Stimulated activated naive CD4-positive, alpha-beta T cell treated with Interleukin-2 at 50 U/mL for 16 hours (primary cell): ENCODE measurements at places on chromosomes 7 and 10.

GRCh38 chr10:132468216-132468615 lies 69.4 kb upstream of the INPP5A start:
- no peak for DNase-seq

DNA sequence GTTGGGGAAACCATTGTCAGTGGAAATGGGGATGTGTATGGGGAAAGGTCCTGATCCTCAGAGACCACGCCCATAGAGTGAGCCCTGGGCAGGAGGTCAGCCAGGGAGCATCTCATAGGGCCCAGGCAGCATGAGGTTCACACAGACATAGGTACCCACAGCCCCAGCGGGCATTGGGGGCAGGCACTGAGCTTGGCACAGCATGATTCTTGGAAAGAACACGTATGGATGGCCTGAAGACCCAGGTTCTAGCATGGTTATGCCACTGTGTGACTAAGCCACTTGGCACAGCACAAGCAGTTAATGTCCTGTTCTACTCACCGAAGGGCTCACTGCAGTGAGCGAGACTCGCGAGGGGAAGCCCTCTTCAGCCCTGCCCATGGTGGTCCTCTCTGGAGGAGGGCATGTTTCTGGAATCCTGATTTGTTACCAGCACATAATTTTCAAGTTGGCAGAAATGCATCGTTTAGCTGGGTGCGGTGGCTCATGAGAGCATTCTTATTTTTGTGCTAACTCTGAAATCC lies 125.2 kb downstream of the UBE2H start:
- no peak for DNase-seq

DNA sequence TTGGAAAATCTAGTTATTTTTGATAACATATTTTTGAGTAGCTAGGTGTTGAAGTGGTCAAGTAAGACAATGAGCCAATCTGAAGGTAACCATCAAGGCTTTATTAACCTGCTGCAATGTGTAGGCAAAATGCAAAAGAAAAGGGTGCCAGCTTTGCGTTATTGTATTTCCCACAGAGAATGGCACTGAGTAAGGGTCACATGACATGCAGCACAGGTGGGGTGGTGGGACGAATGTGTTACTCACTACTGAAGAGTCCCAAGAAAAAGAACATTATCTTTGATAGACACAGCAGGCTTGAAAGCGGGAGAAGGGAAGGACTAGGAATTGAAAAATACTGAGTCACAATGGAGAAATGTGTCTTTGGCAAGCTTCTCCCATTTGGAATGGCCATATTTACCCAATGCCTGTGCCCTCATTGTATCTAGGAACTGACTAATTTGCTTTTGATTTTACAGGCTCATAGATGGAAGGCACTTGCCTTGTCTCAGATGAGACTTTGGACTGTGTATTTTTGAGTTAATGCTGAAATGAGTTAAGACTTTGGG lies 898.6 kb upstream of the POT1 start:
- DNase-seq: no peak

DNA sequence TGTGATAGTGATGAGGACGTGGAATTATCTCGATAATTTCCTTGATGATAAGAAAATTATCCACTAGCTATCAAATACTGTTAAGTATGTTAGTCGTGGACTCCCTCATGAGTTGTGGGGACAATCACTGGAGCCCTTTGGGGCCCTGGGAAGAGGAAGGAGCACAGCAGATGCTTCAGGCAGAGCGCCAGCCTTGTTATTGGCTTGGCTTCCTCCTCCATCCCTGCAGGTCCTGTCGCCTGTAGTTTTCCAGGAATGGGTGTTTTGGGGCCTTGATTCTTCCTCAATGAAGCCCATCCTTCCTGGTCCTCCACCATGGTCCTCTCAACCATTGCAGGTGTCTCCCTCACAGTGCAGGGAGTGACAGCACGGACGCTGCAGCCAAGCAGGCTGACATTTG lies 32.5 kb upstream of the ZNF32 start:
- no peak for DNase-seq

DNA sequence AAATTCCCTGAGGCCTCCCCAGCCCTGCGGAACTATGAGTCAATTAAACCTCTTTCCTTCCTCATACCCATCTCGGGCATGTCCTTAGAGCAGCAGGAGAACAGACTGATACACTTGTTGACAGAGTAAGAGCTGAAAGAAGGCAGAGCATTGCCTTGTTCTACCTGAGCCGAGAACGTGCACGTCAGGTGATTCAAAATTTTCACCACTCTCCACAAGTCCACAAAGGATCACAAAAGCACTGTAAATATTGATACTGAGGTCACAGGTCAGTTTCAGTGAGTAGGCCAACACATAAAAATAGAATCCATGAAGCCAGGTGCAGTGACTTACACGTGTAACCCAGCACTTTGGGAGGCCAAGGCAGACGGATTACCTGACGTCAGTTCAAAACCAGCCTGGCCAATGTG lies 27.8 kb downstream of the DCLRE1C start:
- DNase-seq: no peak

GRCh38 chr10:91251430-91252056 lies 31.1 kb downstream of the PCGF5 start:
- DNase-seq: peak; percentile 32

DNA sequence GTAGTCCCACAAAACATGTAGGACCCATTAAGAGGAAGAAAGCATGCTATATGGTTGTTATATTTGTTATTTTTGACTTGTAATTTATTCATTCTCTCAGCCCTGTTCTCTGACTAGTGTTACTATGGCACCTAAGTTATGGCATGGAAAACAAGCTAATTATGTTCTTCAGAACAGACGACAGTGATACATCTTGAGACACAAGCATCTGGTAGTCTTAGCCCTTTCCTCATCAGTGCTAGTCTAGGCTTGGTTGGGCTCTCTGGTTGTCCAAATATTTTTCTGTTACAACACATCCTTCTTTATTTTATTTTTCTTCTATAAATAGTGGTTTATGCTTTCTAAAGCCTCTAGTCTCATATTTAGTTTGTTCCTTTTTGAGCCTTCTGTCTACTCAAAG lies 308.3 kb upstream of the KAT6B start:
- no peak for DNase-seq

- DNase-seq: no peak
Observed at GRCh38 chr7:114789161-114789560, 132.7 kb upstream of the MDFIC start.

DNA sequence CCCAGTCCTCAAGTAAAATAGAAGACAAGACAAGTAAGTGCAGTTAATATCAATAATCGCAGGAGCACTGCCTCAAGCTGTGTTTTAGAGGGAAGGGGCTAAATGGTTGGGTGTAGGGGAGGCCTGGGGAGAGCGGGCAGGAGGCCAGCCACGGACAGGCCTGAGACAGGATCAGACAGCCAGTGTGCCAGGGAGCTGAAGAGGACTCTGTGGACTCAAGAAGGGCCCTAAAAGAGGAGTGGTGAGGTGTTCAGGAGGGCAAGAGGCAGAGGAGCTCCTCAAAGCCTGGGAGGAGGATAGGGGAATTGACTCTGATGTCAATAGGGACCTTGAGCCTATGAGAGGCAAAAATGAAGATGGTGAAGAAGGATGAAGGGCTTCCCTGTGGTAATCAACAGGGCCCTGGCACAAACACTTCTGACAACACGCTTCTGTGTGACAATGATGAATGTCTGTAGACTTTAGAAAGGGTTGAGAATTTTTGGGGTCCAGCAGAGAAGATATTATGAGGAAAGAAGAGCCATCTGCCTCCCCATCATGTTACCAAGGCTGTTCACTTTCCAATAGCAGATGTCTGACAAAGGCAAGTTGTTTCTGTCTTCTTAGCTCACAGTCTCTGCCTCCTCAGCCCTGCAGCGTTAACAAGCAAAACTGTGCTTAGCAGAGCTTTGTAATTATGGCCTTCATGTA lies 2.4 kb upstream of the PTPRE start:
- no peak for DNase-seq

DNA sequence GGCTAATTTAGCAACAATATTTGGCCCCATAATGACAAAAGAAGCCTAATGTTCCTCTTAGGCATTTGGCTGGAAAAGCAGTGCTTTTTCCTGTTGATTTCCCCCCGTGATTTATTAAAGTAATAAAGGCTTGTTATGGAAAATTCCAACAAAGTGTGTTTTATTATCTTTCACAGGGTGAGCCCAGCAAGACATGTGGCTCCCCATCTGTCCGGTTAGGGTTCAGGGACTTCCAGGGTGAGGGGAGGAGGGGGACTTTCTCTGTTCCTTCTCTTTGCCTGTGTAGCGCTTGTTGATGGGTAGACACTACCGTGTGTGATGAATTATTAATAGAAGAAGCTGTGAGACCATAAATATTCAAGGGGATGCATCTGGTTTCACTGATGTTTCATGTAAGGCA lies 39.0 kb downstream of the HTR5A start:
- DNase-seq: no peak

DNA sequence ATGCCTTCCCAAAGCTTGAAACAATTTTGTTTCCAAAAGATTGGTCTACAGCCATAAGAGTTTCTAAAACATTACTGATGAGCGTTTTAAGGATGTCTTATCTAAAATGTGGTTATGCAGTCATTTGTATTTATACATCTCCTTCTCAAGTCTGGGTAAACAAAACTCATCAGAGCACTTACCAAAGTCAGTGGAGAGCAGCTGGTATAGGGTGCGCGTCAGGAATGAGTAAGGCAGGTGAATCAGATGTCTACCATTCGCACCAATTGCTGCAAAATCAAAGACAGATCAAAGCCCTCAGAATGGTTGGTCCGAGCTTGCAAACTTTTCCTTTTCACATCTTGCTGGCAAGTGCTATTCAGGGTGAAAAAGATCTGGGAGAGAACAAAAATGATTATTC lies 65.6 kb upstream of the FAM171A1 start:
- DNase-seq: no peak

DNA sequence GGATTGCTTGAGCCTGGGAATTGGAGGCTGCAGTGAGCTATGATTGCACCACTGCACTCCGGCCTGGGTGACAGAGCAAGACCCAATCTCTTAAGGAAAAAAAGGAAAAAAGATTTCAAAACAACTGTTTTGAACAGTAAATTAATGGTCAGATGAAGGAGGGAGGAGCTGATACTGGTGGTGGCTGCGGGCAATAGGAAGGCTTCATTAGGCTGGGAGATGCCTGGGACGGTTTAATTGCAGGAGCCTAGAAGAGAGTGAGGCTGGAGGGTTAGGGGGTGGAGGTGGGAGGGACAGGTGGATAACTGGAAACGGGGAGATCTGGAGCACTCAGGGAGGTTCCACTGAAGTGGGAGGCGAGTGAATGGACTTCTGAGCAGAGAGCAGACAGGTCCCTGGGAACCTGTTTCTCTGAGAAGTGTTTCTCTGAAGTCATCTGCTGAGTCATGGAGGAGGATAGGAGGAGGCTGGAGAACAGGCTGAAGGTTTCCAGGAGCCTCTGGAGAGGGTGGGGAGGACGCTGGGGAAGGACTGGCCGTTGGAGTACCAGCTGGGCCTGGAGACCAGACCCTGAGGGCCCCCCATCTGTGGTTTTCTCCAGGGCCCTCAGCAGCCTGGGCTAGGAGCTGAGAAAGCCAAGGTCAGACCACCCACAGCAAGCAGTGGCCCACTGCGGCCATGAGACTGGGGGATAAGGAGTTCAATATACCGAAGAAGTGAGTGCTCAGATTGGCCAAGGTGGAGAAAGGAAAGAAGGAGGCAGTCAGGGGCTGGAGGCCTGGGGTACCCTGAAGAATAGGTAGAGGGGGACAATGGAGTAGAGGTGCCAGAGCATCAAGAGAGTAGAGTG lies 14.4 kb upstream of the YWHAG start:
- no peak for DNase-seq
